Chondrocyte (in vitro differentiated cells): ENCODE measurements at places on chromosomes 5 and 9. TPM values are rescaled to one million over a fixed set of nuclear protein-coding genes. Genes with fewer than 3 reads are reported as not detected.

GRCh38 chr5:119019501-119019900 is 31.2 kb upstream of the DTWD2 start:
- H3K4me1 ChIP-seq: peaks cover 4% of the 10 kb centered on the region
- H3K27me3 ChIP-seq: no peaks in the 10 kb centered on the region
- no peak overlapping the region for H3K27ac ChIP-seq
- H3K36me3 ChIP-seq: no peaks in the 10 kb centered on the region
- no peak overlapping the region for H3K4me3 ChIP-seq

DNA sequence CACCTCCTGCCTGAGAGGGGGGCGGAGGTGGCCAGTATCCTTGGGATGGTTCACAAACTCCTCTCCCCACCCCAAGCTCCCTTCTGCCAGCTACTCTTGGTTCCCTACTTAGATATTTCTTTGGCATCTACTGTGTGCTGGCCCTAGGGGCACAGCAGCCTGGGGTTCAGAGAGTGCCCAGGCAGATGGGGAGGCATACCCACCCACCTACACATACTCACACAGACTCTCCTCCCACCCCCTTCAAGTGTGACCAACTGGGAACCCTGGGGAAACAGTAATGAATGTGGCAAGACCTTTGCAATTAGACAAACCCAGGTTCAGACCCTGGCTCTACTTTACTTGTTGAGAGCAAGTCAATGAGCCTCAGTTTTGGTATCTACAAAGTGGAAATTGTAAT is 44.4 kb upstream of the PSD2 start:
- no peaks in the 10 kb centered on the region for H3K36me3 ChIP-seq
- no peak for DNase-seq
- peaks cover 47% of the 10 kb centered on the region for H3K4me1 ChIP-seq

- peaks cover 3% of the 10 kb centered on the region for H3K4me1 ChIP-seq
- H3K27me3 ChIP-seq: no peaks in the 10 kb centered on the region
- H3K4me3 ChIP-seq: no peak overlapping the region
- H3K36me3 ChIP-seq: peaks cover 2% of the 10 kb centered on the region
These were observed 179.3 kb downstream of the RFX3 start for GRCh38 chr9:3346549-3346948.

DNA sequence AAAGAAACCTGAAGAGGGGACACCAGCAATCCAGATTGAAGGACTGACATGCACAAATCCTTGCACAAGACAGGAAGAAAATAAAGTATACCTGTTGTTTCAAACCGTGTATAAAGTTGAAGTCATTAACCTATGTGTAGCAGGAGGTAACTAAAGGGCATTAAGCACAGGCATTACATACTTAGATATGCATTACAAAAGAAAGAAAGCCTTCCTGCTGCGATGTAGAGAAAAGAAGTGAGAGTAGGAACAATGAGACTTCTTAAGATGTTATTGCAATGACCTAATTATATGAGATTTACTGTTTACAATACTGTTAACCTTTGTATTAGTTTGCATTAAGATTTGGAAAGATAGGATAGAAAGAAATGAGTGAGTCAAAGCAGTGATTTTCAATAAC is 308.9 kb upstream of the PTPRD start:
- H3K36me3 ChIP-seq: no peaks in the 10 kb centered on the region
- H3K4me1 ChIP-seq: no peaks in the 10 kb centered on the region
- peaks cover 16% of the 10 kb centered on the region for H3K27me3 ChIP-seq
- H3K27ac ChIP-seq: no peak overlapping the region

GRCh38 chr5:82142217-82142841 is 135.8 kb downstream of the RPS23 start:
- no peaks in the 10 kb centered on the region for H3K27me3 ChIP-seq
- peaks cover 3% of the 10 kb centered on the region for H3K36me3 ChIP-seq
- H3K4me3 ChIP-seq: no peak overlapping the region
- H3K4me1 ChIP-seq: no peaks in the 10 kb centered on the region
- DNase-seq: no peak

DNA sequence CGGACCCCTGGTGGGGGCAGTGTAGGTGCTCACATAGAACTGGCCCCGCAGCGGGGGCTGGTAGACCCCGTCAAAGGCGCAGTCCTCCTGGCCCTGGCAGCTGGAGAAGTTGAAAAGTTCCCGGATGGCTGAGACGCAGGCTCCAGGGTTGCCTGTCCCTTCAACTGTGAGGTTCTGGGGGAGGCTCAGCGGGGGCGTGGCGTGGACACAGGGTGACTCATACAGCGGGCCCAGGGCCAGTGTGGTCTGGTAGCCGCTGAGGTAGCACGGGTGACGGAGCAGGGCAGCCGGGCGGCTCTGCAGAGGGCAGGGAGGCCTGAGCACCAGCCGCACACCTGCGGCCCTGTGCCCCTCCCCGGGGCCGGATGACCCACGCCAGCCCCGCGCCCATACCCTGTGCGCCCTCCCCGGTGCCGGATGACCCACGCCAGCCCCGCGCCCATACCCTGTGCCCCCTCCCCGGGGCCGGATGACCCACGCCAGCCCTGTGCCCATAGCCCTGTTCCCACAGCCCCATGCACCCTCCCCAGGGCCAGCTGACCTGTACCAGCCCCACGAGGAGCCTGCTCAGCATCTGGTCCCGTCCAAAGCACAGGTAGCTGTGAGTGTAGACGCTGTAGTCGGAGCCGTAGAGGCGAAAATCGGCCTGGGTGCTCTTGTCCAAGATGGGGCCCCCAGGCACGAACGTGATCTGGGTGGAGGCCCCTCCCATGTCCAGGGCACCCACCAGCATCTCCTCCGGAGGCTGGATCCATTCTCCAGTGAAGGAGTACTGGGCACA is 5.0 kb downstream of the ENTPD8 start:
- H3K4me1 ChIP-seq: no peaks in the 10 kb centered on the region
- H3K4me3 ChIP-seq: no peak overlapping the region
- H3K27me3 ChIP-seq: no peaks in the 10 kb centered on the region
- H3K36me3 ChIP-seq: no peaks in the 10 kb centered on the region
- peak; percentile 95 for DNase-seq
- no peak overlapping the region for H3K27ac ChIP-seq

DNA sequence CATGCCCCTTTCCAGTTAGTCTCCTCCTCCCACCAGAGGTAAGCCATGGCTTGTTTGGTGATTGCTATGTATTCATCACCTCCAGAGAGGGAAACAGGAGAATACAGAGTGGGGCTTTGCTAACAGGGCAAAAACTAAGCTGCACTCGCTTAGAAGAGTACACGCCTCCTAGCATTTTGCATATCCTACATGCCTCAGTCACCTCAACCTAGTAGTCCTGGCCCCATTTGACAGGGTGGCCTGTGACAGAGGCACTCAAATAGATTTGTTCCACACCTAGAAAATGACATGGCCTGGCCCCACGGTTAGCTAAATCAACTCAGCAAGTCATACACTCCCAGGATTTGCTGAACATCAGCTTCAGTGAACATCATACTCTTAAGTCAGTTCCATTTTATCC is 90.7 kb downstream of the CYFIP2 start:
- H3K4me3 ChIP-seq: no peak overlapping the region
- H3K36me3 ChIP-seq: peaks cover 3% of the 10 kb centered on the region
- H3K27me3 ChIP-seq: no peaks in the 10 kb centered on the region
- DNase-seq: no peak

DNA sequence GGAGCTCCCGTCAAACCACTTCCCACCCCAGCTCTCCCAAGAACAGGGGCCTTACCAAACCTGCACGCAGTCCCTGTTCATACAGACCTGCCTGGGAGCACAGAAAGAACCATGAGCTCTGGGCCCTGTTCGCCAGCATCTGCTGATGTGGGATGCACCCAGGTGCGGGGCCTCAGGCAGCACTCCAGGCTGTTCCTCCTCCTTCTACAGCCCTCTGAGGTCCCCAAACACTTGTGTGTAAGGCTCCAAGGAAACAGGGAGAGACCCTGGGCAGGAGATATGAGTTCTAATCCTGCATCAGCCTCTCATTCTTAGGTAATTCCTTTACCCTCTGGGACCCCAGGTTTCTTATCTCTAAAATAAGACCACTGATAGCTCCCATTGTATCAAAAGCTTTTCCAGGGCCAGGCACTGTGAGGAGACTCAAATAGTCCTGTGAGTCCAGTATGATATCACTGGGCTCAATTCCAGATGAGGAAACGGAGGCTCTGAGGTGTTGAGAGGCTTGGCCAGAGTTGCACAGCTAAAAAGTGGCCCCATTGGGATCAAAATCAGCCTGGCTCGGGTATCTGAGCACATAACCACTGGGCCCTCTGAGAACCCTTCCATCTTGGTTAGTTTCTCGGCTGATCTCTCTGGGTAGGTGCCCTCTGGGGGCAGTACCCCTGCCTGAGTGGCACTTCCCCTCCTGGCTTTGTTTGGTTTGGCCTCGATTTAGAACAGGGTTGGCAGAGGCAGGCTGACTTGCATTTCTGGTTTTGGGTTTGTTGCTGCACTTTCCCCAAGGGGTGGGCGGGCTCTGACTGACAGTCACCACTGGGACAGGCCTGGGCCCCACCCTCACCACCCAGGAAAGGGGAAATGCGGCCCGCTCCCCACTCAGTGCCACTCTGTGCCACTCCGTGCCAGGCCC is 116.8 kb downstream of the RGS3 start:
- DNase-seq: no peak
- H3K36me3 ChIP-seq: peaks cover 18% of the 10 kb centered on the region
- no peak overlapping the region for H3K4me3 ChIP-seq
- peak overlapping the region; percentile 98 for H3K27ac ChIP-seq

- H3K36me3 ChIP-seq: no peaks in the 10 kb centered on the region
- H3K27me3 ChIP-seq: peaks cover 1% of the 10 kb centered on the region
- no peak overlapping the region for H3K4me3 ChIP-seq
- H3K4me1 ChIP-seq: no peaks in the 10 kb centered on the region
- DNase-seq: no peak
These were observed 38.9 kb downstream of the ASTN2 start for GRCh38 chr9:117375956-117376355.

DNA sequence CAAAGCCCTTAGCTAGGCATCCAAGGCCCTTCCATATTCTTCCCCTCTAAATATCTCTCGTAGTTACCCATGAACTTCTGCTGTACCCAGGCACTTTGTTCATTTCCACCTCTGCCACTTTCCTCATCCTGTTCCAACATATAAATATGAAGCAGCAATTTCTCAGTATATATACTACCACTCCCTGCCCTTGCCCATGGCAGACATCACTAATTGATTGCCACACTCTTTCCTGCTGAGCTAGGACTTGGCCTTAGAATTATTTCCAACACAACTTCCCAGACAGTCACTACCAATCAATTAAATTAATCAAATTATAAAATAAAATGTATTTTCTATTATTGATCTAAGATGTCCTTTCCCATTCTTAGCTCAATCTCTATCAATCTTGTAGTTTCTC is 8.5 kb downstream of the INSYN2B start:
- no peaks in the 10 kb centered on the region for H3K27me3 ChIP-seq
- DNase-seq: no peak
- H3K4me3 ChIP-seq: no peak overlapping the region
- peaks cover 16% of the 10 kb centered on the region for H3K4me1 ChIP-seq
- no peak overlapping the region for H3K27ac ChIP-seq
- no peaks in the 10 kb centered on the region for H3K36me3 ChIP-seq

GRCh38 chr5:157458835-157459234 is 1.2 kb upstream of the NIPAL4 start:
- no peak for DNase-seq
- no peaks in the 10 kb centered on the region for H3K27me3 ChIP-seq
- no peak overlapping the region for H3K4me3 ChIP-seq
- H3K36me3 ChIP-seq: no peaks in the 10 kb centered on the region
- H3K4me1 ChIP-seq: peaks cover 9% of the 10 kb centered on the region

- peak overlapping the region; percentile 76 for H3K27ac ChIP-seq
- DNase-seq: no peak
- no peaks in the 10 kb centered on the region for H3K36me3 ChIP-seq
- H3K27me3 ChIP-seq: no peaks in the 10 kb centered on the region
- H3K4me1 ChIP-seq: peaks cover 70% of the 10 kb centered on the region
- no peak overlapping the region for H3K4me3 ChIP-seq
These were observed 99.7 kb downstream of the ARHGAP26 start for GRCh38 chr5:142869886-142870285.

The PIP5K1B gene
- total RNA-seq: not detected in 3 replicates

The MSANTD3 gene
- 43.6 to 59.8 TPM (median 54.0 TPM) in 3 replicates for total RNA-seq

The TXNDC8 gene
- total RNA-seq: not detected in 3 replicates
